ENCODE measurements at places on chromosomes 7 and 10. TPM values are rescaled to one million over a fixed set of nuclear protein-coding genes. Genes with fewer than 3 reads are reported as not detected.

DNA sequence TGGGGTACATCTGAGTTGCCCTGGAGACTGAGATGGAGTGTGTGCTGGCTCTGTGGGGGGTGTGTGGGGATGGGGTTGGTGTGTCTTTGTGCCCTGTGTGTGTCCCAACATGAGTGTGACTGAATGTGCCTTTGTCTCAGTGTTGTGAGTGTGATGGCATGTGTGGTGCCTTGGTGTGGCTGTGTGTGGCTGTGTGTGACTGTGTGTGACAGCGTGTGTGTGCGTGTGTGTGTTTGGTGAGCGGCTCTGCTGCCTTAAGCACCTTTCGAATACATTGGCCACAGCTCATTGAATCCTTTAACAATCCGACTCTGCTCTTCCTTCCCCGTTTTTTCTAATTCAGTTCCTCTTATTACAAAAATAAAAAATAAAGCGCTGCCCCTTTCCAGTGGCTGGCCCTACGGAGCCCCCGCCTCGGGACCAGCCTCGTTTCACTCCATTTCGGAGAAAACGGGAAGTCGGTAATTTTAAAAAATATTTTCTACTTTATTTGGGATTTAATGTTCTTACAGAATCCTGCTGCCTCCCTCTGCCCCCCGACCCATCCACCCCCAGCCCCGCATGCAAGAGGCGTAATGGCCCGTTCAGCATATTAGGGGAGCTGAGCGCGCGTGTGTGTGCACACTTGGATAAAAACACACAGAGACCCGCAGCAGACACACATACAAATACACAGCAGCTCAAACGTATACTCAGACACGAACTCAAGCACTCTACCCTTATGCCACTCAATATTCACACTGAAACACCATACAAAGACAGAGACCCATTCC is 35.5 kb downstream of the HIF1AN start:
- DNase-seq: no peak

- DNase-seq: no peak
Observed at GRCh38 chr10:114285961-114286441, 46.9 kb downstream of the VWA2 start.

GRCh38 chr7:20826243-20826642 is 39.6 kb upstream of the SP8 start:
- DNase-seq: no peak

DNA sequence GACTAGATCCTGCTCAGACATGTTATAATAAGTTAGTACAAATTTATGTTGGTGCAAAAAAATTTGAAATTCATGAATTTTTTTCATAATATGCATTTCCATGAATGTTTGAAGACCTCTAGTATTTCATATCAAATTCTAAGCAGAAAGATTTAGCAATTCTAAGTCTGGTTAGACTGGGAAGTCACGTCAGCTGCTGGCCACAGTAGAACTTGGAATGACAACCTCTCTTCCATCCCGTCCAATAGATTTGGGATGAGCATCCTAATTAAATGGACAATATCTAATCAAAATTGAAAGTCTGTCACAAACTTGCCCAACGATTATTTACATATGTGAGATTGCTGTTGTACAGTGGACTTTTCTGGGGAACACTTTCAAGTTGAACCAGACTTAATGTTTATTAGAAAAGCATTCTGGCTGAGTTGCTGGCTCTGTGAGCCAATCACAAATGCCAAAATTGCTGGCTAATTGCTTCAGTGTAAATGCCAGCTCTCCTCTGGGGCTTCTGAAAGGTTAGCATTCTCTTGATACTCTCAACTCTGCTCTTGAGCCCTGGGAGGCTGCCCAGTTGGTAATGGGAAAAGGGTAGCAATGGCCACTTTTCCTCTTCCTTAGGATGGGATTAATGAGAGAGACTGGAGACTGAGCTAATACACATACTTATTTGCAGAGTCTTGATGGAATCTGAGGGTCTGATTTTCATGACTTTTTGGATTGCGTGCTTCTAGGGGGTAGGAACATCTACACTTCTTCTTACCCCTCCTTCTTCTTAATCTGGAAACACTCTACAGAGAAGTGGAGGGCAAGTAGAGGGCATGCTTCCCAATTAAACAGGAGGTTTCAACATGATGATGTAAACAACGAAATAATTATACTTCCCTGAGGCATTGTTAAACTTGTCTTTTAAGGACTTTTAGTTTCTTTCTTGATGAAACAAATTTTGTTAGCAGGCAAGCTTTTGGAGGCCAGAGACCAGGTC is 253.5 kb downstream of the BAMBI start:
- DNase-seq: no peak

- DNase-seq: no peak
Observed at GRCh38 chr7:112603673-112604072, 122.9 kb downstream of the LSMEM1 start.

- DNase-seq: no peak
Observed at GRCh38 chr10:63866747-63867140, 345.5 kb downstream of the REEP3 start.

DNA sequence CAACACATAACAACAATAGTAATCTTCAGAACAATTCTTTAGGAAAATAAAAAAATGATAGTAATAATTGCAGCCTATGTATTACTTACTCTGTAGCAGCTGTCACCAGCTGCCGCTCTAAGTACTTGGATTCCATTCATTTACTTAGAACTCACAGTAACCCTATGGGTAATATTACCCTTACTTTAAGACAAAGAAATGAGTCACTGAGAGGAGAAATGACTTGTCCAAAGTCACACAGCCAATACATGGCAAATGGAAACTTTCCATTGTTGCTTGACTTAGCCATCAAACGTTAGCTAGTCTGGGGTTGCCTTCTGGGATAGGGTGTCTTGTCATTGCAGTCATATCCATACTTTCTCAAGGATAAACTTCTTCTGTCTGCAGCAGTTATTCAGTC is 3.6 kb downstream of the CCNY start:
- DNase-seq: peak; percentile 40

- DNase-seq: no peak
Observed at GRCh38 chr10:110311357-110311949, 6.7 kb upstream of the SMNDC1 start.

GRCh38 chr7:138948403-138948802 is 32.8 kb downstream of the KIAA1549 start:
- no peak for DNase-seq

DNA sequence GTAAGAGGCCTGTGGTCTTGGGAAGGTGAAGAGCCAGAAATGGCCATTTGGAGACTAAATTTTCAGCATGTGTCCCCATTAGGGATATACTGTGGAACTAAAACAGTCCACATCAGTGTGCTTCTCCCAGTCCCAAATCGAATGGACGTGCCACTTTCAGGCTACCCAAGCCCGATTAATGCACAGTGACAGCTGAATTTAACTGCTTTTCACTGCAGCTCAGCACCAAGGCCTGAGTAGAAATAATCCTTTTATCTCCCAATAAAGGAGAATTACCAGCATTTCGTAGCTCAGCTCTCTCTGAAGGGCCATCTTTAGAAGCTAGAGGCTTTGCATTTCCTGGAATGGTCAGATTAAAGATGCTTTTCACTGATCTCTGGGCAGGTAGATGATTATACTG is 183.3 kb downstream of the NPSR1 start:
- DNase-seq: no peak

DNA sequence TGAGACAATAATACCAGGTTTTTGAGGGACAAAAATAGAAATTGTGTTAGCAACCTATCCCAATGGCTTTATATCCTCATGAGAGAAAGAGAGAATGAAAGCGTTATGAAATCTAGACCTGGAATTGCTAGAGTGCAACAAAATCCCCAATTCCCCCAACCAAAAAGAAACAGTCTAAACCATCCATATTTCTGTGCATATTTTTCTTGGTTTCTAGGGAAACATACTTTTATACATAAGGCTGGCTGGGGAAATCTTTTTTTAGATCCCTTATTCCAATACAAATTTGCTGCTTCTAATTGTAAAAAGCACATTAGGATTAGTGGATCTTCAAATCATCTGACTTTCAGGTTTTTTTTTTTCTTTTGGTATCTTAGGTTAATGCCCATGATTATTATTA is 277.0 kb upstream of the SEMA3A start:
- DNase-seq: no peak

- DNase-seq: no peak
Observed at GRCh38 chr7:120055300-120055699, 217.7 kb upstream of the KCND2 start.

- DNase-seq: no peak
Observed at GRCh38 chr10:96410296-96410695, 51.5 kb upstream of the OPALIN start.

DNA sequence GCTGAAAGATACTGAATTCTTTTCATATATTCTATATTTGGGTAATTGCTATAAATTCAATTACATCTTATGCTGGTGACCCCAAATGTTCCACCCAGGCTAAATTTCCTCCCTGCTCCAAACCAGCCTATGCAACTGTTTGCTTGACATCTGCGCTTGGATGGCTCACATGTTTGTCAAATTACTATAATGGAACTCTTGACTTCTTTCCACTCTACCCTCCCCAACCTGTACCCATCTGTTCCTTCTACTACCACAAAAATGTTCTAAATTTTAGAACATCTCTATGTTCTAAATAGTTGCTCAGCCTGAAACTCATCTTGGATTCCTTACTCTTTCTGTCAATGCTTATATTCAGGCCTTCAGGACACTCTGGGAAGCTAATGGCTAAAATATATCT is 249.9 kb upstream of the SMIM30 start:
- no peak for DNase-seq

DNA sequence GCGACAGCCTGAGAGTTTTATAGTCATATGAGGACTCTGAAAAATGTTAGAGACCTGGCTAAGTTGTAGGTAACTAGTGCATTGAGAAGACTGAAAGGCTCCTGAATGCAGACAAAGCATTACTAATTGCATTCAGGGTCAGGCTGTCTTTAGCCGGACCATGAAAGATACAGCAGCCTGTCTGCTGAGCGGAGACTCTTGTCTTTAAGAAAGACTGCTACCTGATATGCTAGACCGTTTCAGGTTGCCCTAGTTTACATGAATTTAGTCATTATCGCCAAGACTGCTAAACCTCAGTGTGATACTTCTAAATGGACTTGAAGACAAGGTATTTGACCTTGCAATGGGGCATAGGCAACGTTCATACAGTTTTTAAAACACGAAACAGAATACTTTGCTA is 81.2 kb downstream of the BMPR1A start:
- DNase-seq: no peak

DNA sequence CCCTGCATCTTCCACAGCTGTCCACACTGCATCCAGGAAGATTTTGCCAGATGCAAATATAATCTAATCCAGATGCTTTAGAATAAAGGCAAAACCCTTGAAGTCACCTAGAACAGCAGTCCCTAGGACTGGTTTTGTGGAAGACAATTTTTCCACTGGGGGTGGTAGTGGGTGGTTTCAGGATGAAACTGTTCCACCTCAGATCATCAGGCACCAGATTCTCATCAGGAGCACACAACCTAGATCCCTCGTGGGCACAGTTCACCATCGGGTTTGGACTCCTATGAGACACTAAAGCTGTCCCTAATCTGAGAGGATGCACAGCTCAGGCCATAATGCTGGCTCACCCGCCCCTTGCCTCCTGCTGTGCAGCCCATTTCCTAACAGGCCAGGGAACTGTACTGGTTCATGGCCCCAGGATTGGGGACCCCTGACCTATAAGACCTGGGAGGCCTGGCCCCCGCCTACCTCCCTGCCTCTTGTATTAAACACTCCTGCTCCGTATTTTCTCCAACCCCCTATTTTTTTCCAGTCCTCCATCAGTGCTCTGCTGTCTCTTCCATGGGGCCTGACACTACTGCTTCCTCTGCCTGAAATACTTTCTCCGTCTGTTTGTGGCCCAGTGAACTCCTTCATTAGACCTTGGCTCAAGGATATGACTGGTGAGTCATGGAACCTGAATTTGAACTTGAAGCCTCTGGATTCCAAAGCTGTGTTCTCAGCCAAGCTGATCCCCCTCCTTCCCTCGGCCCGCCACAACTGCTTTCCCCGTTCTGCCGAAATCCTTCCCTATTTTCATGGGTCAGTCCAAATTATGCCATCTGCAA is 79.9 kb upstream of the RHEB start:
- DNase-seq: no peak

DNA sequence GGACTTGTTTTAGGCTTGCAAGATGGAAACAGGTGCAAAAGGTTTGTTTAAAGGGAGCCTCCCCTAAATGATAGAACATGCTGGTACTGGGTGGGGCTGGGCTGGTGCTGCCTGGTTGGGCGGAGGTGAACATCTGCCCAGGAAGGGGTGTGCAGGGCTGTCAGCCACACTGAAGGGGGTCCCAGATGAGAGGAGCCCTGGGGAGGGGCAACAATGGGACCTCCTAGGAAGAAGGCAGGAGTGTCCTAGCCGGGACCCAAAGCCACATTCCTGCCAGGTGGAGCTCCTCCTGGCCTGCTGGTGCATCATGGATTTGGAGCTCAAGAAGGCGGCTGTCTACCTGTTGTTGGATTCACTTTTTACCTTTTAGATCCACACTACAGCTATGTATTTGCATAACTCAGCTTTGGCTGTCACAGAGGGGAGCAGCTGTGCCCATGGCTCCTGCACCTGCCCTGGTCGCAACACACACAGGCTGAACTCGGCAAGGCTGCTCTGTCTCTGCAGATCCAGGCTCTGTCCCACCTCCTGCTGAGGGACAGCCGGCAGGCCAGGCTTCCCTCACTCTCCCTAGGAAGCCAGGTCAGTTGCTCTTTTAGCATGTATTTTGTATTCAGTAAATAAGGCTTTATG is 59.9 kb downstream of the ADARB2 start:
- DNase-seq: no peak

DNA sequence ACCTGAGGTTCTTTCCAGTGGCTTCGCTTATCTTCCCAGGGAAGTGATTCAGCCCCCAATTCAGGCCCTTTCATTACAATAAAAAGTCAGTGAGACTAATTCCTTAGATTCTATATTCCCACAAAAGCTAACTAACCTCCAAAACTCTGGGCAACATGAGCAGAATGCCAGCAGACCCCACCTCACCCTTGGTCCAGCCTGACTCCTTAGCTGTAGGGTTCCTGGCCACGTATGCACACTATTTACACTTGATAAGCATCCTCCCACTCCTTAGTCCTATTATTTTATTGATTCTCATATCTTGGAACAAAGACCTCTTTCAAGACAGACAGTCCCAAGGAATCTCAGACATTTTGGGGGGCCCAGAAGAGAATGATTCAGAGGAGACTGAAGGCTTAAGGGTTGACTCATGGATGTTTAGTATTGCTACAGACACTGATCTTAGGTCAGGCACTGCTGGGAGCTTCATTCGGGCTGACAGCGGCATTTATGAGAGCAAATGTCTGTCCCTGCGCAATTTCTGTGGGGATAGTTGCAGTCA is 162.6 kb upstream of the GDF10 start:
- DNase-seq: no peak

DYDC1 gene
- total RNA-seq: not detected

PRKCQ gene
- 42.9 TPM for total RNA-seq

ANKRD1 gene
- total RNA-seq: not detected

VENTX gene
- total RNA-seq: 0.21 TPM

BRI3 gene
- total RNA-seq: 84.2 TPM

GIMAP4 gene
- total RNA-seq: 114 TPM

VWA2 gene
- not detected for total RNA-seq

GBF1 gene
- total RNA-seq: 47.6 TPM

GDI2 gene
- total RNA-seq: 309 TPM

AKR1B15 gene
- total RNA-seq: not detected

PNLIPRP2 gene
- not detected for total RNA-seq

IL6 gene
- total RNA-seq: 2.4 TPM

SPAM1 gene
- not detected for total RNA-seq

BLNK gene
- not detected for total RNA-seq

ADARB2 gene
- 2.0 TPM for total RNA-seq

CREB5 gene
- 1.9 TPM for total RNA-seq
